ENCODE measurements at places on chromosomes 12 and 14.

DNA sequence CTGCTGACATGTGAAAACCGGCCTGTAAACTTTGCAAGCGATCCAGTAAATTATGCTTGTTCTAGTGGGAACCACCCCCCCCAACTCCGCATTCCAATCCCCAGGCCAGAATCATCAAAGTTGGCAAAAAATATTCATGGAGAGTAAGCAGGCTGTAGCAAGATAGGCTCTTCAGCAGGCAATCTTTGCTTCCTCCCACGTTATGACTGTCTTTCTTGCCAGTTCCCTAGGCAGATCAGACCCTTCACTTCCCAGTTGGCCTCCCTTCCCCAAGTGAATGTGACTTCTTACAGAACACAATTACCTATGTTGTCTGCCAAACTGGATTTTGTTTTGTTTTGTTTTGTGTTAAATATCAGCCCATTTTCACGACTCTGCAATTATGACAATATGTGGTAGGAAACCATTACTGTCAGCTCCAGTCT is 1.2 kb upstream of the PTGER2 start:
- DNase-seq: no peak

DNA sequence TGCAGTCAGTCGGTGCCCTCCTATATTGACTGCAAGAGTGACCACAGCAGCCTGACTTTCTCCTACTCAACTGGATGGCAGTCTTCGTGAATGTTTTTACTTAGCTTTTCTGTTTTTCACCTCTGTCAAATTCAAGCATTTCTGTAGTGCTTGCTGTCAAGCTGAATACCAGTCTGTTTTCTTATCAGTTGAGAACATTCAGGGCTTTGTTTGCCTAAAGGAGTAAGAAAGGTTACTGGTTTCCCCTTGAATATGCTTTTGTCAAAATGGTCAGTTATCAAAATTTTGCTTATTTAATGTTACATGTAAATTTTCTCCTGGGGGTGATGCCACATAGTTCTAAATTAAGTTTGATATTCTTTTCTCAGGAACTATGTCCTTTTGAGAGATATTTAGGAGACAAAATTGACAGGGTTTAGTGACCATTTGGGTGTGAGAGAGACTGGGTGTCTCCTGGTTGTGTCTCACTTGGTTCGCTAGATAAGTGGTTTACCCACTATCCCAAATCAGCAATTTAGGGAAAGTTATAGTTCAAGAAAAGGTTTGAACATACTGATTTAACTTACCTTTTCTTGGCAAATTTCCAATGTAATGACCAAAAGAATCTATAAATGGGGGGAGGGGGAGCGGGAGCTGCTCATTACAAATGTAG is 366.3 kb downstream of the TMTC2 start:
- no peak for DNase-seq

GRCh38 chr14:38745861-38746260 is 357.2 kb downstream of the SEC23A start:
- DNase-seq: no peak

DNA sequence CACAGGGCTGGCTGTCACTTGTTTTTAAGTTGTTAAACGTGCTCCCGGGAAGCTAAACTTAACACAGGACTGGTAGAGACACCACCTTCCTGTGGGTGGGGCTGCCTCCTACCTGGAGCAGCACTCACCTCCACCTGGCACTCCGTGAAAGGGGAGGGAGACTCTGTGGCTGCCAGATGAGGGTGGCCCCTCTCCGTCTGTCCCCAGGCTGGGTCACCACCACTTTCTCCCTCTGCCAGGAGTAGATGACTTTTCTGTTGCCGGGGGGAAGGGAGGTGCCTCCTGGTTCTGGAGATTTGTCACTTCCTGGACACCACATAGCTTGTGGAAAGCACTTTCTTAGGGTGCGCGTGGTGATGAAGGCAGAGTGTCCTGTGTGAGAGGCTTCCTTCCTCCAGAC is 81.3 kb downstream of the WDR20 start:
- no peak for DNase-seq

DNA sequence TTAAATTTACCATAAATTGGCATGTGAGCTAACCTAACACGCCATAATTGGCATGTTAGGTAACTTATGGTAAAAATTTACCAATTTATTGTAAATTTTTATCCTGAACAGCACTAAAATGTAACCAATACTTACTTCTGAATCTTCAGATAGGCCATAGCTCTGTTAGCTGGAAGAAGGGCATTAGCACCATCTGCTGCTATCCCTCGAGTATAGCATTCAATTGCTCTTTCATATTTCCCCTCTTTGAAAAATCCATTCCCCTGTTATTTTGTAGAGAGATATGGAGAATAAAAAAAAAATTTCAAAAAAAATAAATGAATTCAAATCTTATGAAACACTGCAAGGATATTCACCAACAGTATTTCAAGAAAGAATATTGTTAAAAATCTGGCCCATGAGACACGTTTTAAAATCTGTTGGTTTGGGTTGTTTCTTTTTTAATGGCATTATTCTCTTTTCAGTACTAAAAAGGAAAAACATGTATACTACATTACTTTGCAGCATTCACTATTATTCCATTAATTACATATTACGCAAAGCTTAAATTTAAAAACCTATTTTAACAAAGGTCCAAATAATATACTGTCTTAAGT is 19.1 kb downstream of the RPAP3 start:
- DNase-seq: peak; percentile 34

- no peak for DNase-seq
Measured at GRCh38 chr12:2919249-2919648, 28.6 kb downstream of the TULP3 start.

DNA sequence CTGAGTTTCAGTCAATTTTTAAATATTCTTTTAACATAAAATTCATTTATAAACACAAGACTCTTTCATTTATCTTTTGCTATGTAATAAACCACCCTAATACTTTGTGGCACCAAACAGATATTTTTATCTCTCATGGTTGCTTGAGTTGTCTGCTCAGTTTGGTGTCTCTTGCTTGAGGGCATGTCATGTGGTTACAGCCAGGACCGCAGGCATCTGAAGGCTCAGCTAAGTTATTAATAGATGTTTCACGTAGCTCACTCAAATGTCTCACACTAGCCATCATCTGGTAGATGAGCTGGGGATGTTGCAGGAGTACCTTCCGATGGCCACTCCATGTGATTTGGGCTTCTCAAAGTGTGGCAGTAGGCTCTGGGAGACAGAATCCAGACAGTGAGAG is 597.8 kb downstream of the ETNK1 start:
- no peak for DNase-seq

GRCh38 chr12:48034835-48035805 is 30.8 kb upstream of the COL2A1 start:
- DNase-seq: no peak

DNA sequence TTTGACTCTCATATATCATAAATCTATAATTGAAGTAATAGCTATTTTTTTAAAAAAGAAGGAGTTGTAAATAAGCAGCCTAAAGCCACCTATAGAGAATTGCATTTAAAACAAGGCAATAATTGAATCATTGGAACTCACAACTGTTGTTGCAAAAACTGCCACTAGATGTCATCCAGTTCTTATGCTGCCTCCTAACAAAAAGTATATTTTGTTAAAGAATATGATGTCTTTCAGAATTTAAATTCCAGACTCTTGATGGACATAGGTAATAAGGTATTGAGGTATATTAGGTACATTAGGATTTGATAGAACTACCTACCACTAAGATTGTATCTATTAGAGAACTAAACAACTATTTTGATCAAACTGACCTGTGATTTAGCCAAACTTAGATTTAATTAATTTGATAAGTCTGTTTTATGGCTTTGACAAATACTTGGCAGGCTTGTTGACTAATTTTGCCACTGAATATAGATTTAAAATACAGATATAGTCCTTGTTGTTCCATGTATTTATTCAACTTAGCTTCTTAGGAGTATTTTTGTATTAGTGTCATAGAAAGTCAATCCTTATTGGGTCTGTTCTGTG is 401.4 kb downstream of the RPL10L start:
- DNase-seq: peak; percentile 14

Data from SK-N-MC (cell line).